ENCODE measurements at places on chromosomes 1 and 21. TPM values are rescaled to one million over a fixed set of nuclear protein-coding genes. Genes with fewer than 3 reads are reported as not detected.

The PRRX1 gene
- 121 TPM for total RNA-seq

The TSTD1 gene
- total RNA-seq = 0.77 TPM

- DNase-seq = peak; percentile 4
These were observed 257.2 kb downstream of the PLPP3 start for GRCh38 chr1:56322211-56322610.

The LEMD1 gene
- total RNA-seq = not detected

- no peak for DNase-seq
These were observed 45.2 kb downstream of the PLPP3 start for GRCh38 chr1:56534130-56534651.

DNA sequence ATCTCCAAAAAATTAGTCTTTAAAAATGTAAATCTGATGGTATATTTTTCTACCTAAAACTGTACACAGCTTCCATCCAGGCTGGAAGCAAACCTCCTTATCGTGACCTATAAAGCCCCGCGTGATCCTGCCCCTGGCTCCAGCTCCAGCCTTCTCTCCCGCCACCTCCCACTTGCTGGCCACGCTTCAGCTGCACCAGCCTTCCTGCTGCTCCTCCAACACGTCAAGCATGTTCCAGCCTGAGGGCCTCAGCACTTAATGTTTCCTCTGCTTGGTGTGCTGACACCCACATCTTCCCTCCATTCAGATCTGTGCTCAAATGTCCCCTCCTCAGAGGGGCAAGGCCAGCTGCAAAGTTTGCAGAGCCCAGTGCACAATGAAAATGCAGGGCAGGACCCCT, 123.5 kb upstream of the MAGI3 start:
- no peak for DNase-seq

Data from fibroblast of lung (primary cell).